Retinal pigment epithelial cell (primary cell): ENCODE measurements at places on chromosomes 13 and 19.

DNA sequence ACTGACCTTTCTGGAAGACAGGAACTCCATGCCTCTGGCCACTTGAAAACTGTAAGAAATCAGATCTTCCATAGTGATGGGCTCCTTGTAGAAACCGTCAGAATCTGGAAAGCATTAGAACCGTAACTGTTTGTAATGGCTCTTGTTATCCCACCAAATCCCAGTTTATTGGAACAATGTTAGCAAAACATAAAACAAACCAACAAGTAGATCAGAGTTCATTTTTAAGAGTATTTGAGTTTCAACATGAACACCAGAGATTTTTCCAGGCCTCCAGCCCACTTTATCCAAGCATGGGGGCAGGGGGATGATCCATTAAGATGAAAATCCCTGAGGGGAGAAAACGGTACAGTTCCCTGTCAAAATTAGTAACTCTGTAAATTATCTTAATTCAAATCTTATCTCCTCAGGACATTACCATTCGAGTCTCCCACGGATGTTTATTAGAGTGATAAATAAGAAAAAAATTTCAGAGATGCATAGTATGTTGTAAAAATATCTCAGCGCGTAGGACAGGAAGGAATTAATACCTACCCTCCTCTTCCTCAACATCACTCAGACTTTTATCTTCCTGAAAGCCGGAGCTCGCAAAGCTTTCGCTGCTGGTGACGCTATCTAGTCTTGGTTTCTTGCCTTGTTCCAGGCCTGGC lies 172.5 kb downstream of the FLT1 start:
- DNase-seq: no peak

DNA sequence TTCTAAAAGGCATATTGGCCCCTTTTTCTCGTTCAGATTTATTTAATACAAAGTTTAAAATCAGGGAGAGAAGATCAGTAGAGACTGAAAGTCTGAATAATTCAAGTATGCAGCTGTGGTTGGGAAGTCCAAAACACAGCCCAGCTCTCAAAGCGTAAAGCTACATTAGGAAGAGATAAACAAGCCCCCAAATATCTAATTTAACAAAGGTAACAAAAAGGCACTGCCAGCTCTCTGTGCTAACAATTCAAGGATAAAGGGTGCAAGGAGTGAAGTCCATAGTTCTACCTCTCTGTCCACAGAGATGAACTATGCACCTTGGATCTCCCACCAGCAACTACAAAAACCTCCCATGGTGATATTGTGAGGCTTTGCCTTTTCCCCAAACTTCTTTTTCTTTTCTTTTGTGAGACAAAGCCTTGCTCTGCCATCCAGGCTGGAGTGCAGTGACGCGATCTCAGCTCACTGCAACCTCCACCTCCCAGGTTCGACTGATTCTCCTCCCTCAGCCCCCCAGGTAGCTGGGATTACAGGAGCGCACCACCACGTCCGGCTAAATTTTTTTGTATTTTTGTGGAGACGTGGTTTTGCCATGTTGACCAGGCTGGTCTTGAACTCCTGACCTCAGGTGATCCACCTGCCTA lies 104.4 kb downstream of the LHFPL6 start:
- DNase-seq: no peak

GRCh38 chr13:95497381-95497807 lies 55.1 kb upstream of the CLDN10 start:
- DNase-seq: no peak

- no peak for DNase-seq
Measured at GRCh38 chr19:28494461-28494860, 718.5 kb downstream of the UQCRFS1 start.

- DNase-seq: peak; percentile 52
Measured at GRCh38 chr19:43700395-43701000, 15.4 kb upstream of the IRGC start.

DNA sequence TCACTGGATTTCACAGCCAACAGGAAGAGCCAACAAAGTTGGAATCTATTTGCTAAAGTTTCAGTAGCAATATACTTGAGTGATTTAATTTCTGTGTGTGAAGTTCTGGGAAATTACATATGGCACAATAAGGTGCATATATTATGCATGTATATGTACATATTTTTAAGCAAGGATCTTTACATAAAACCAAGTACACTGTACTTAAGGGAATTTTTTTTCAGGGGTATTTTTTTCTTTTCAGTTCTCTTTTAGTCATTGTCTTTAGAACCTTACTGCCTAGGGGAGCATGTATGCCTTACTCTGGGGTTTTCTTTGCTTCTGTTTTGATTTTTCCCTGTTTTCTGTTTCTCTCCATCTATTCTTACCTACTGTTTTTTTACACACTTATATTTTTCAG lies 7.4 kb downstream of the RAP2A start:
- no peak for DNase-seq

GRCh38 chr19:4362101-4362828 lies 18.9 kb downstream of the MPND start:
- no peak for DNase-seq

GRCh38 chr13:99355267-99356011 lies 48.2 kb upstream of the GPR183 start:
- no peak for DNase-seq

- DNase-seq: no peak
Measured at GRCh38 chr19:28457620-28458019, 755.3 kb downstream of the UQCRFS1 start.

- DNase-seq: no peak
Measured at GRCh38 chr13:113126265-113127150, 3.9 kb downstream of the F10 start.

DNA sequence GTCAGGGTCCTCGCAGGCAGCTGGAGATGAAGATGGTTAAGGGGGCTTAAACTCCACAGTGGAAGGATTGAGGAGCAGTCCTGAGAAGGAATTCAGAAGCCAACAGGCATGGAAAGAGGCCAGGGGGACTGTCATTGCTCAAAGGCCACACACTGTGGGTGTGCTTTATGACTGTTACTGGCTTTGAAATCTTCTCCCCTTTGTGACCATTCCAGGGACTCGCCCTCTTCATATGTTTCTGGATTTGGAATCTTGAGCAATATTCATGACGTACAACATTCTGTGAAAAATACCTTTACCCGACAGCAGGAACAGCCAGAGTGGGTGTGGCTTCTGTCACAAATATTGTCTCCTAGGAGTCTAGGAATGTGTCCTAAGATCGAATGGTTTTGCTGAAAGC lies 16.6 kb downstream of the CEACAM7 start:
- DNase-seq: no peak

GRCh38 chr19:34075661-34076091 lies 96.6 kb upstream of the LSM14A start:
- DNase-seq: no peak

DNA sequence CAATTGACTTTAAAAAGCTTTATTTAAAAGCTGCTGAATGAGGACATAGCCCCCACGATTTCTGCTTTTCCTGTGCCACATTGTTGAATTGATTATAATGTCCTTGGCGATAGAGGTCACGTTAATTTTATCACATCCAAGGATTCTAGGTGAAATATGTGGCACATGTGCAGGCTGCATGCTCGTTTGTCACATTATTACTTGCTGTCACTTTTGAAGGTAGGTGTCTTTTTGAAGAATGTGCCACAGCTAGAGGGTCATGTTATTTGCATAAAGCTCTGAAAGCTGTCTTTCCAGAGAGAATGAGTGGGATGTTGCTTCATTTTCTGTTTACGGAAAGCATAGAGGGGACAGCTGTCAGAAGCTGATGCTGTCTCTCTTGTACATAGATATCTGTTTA lies 927.6 kb upstream of the ATXN8OS start:
- no peak for DNase-seq

- DNase-seq: no peak
Measured at GRCh38 chr13:30870049-30870884, 35.8 kb upstream of the MEDAG start.
